ENCODE measurements at places on chromosomes 1 and 21. TPM values are rescaled to one million over a fixed set of nuclear protein-coding genes. Genes with fewer than 3 reads are reported as not detected.

Gene PGLYRP3
- total RNA-seq = not detected

Gene DYNLT5
- total RNA-seq = not detected

Gene ARTN
- 0.46 TPM for total RNA-seq

Gene GUCA2A
- total RNA-seq = not detected

Gene CRNN
- total RNA-seq = not detected

Gene LYPD8
- 0.20 TPM for total RNA-seq

Gene MASP2
- 0.15 TPM for total RNA-seq

Gene FCRL6
- not detected for total RNA-seq

Gene SUCO
- 11.7 TPM for total RNA-seq

Gene CYP4Z1
- not detected for total RNA-seq

Gene TNFRSF1B
- total RNA-seq = 0.51 TPM

Gene TSTD1
- 0.44 TPM for total RNA-seq

Gene ALG14
- 8.1 TPM for total RNA-seq

Gene PRRX1
- not detected for total RNA-seq

Gene ABCG1
- total RNA-seq = 2.9 TPM

Gene DCST1
- total RNA-seq = not detected

Gene S100A1
- total RNA-seq = 1.0 TPM

Gene MX2
- not detected for total RNA-seq

Gene ZBTB8A
- total RNA-seq = 4.1 TPM

Gene CFAP410
- total RNA-seq = 7.9 TPM

Gene RNF207
- total RNA-seq = 8.9 TPM

Gene NCMAP
- total RNA-seq = 0.08 TPM

Gene SLC45A1
- 7.2 TPM for total RNA-seq

Gene NBPF11
- total RNA-seq = 4.5 TPM

Gene EXOSC10
- total RNA-seq = 39.1 TPM

Gene PLD5
- 2.0 TPM for total RNA-seq

Gene PSMD4
- 187 TPM for total RNA-seq

Gene GJB3
- total RNA-seq = 14.5 TPM

Gene SELENBP1
- total RNA-seq = 7.5 TPM

Gene CHI3L1
- total RNA-seq = not detected

Gene PYGO2
- 23.1 TPM for total RNA-seq

Gene OR2T29
- total RNA-seq = not detected

Gene CHODL
- not detected for total RNA-seq

Gene ANKRD34A
- total RNA-seq = 0.20 TPM

Gene CDC7
- total RNA-seq = 5.0 TPM

Gene RPRD2
- 13.7 TPM for total RNA-seq

Gene TGFBR3
- 6.3 TPM for total RNA-seq

Gene LIN28A
- not detected for total RNA-seq

Gene PKNOX1
- total RNA-seq = 6.0 TPM

Gene TMEM52
- total RNA-seq = 1.4 TPM

Gene GFI1
- total RNA-seq = 0.20 TPM

Gene IER5
- 38.6 TPM for total RNA-seq
